ENCODE measurements at places on chromosomes 7 and 10.

DNA sequence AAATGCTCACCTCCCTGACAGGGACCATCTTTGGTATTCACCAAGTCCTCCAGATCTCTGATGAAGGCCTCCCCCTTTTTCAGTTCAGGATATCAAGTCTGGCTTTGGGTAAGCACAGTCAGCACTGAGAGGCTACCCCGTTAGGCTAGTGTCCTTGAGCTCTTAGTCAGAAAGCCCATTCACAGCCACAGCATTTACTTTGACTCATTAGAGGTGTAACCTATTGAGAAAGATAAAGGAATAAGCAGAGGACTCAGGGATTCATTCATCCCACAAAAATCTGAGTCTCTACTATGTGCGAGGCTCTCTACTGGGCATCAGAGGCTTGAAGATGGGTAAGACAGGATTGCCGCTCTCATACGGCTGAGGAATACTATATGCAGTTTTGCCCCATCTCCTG, 14.0 kb upstream of the RAMP3 start:
- no peak for DNase-seq

DNA sequence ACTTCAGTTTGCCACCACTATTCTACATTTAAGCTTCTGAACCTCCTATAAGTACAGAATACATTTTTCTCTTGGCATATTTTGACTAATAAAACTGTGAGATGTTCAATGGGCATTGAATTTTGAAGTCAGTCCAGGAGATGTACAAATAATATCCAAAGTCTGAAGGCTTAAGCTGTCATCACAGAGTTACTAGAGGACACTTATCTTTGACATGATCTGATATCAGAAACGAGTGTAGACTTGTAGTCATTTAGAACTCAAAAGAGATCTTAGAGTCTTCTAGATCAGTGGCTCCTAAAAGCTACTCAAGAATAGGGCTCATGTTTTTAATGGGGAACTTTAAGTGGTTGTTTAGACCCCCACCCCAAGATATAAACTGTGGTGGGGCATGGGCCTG, 160.5 kb downstream of the ARID5B start:
- DNase-seq, result no peak

- no peak for DNase-seq
These were observed 65.6 kb downstream of the ITIH5 start for GRCh38 chr10:7601023-7601656.

GRCh38 chr7:5421714-5422395, 1.8 kb downstream of the TNRC18 start:
- DNase-seq, result no peak

DNA sequence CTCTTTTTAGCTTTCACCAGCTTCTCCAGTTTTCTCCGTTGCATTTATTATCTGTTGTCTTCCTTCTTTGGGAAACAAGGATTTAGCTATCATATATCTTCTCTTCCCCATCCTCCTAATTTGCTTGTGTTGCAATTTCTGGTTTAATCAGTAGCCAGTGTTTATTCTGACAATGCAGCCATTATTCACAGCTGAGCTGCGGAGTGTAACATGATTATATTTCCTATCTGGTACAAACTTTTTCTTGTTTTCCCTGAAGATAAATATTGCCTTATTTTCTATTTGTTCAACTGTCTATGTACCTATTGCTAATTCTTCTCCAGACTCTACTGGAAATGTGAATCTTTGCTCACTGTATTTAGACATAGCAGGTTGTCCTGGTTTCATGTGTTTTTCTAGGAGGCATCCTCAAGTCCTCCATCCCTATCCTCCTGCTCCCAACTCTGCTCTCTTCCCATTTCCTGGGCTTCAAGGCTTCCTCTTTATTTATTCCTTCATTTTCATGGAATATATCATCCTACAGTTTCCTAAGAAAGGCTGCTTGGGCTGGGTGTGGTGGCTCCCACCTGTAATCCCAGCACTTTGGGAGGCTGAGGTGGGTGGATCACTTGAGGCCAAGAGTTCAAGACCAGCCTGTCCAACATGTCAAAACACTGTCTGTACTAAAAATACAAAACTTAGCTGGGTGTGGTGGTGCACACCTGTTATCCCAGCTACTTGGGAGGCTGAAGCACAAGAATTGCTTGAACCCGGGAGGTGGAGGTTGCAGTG, 72.4 kb upstream of the KDM7A start:
- no peak for DNase-seq

- DNase-seq, result no peak
These were observed 226.0 kb downstream of the PHTF2 start for GRCh38 chr7:78024591-78024990.

DNA sequence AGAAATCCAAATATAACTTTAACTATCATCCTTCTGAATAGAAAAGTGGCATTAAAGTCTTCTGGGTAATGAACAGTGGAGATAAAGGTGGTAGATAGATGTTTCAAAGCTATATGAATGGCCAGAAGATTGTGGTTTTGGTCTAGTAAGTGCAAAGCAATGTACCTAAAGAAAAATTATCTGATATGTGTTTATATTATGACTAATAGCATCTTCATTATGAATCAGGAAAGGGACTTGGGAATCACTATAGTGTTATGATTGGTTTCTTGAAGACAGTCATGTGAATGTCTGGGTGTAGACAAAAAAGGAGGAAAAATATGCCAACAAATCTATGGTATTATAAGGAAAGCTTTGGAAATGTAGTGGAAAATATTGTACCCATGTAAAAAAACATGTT, 3.0 kb downstream of the ZNF518A start:
- no peak for DNase-seq

DNA sequence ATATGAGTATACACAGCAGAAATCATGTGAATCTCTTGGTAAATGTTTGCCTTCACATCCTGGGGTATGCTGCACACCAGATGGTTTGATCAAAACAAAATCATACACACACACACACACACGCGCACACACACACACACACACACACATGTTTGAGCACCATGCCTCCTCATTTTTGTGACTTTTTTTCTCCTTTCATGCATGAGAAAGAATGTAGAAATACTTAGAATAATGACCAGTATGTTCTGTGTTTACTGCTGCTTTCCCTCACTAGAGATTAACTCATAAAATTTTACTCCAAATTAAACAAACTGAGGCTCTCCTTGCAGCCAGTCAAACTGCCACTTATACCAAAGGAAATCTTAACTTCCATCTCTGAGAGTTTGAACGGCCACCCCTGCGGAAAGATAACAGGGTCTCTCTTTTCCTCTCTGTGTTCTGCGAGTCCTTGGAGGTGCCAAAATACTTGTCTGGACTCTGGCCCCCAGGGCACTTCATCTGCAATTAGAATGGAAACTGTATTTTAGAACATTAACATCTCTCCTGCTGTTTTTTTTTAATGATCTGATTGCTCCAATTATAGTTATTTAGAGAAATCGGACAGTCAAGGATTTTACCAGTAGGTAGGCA, 320.8 kb upstream of the NFE2L3 start:
- DNase-seq, result no peak

DNA sequence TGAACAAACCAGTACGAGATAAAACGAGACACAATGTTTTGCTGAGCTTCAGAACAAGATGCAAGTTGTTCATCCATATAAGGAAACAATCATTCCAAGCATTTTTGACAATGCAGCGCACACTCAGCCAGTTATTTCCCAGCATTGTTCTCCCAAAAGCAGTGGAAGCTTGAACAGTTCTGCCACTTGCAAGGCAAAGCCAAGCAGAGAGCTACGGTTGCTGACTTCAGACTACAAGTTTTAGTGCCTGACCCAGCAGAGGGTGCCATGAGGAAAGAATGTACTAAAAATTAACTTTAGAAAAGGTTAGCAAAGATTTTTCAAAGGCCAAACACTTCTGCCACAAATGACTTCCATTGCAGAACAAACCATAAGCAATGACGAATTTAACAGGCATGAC, 152.5 kb downstream of the SLC25A13 start:
- no peak for DNase-seq

DNA sequence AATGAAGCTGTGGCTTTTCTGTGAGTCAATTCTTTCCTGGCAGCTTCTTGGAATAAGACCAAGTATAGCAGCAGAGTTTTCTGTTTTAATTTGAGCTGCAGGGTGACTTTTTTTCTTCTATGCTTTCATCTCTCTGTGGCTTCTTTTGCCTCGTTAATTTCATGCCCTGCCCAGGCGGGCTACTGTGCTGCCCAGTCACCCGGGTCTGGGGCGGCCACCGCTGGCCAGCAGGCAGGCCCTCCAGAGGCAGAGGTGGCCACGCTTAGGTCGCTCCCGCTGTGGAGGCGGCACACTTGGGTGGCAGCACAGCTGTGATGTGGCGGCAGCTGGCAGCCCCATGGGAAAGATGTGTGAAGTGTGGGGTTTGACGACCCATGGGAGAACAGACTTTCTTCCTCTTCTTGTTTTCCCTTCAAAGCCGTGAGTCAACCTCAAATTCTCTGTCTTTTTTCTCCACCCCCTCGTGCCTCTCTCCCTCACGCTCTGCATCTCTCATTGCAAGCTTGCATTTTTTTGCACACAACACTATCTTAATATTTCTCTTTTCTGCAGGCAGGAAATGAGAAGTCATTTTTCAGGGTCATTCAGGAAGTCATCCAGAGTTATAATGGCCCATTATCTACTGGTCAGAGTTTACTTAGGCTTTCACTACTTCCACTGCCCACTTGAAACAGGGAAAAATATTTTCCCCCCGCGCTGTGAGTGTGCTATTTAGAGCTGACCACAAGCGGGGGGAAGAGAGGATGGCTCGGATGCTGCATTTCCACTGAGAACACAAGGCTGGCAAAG, 67.8 kb downstream of the EGFR start:
- peak; percentile 23 for DNase-seq

GRCh38 chr10:50394832-50395231, 143.5 kb upstream of the ASAH2 start:
- no peak for DNase-seq

Data from stimulated activated CD4-positive, alpha-beta T cell treated with anti-CD3 and anti-CD28 coated beads, TNF-alpha, amount 100 ng/mL, for 24 hours (primary cell).